ENCODE measurements at places on chromosomes 11 and 22. TPM values are rescaled to one million over a fixed set of nuclear protein-coding genes. Genes with fewer than 3 reads are reported as not detected.

GRCh38 chr11:17649696-17650095 lies 69.7 kb upstream of the MYOD1 start:
- no peak for DNase-seq
- no peak overlapping the region for H3K4me3 ChIP-seq
- peaks cover 46% of the 10 kb centered on the region for H3K27me3 ChIP-seq

DNA sequence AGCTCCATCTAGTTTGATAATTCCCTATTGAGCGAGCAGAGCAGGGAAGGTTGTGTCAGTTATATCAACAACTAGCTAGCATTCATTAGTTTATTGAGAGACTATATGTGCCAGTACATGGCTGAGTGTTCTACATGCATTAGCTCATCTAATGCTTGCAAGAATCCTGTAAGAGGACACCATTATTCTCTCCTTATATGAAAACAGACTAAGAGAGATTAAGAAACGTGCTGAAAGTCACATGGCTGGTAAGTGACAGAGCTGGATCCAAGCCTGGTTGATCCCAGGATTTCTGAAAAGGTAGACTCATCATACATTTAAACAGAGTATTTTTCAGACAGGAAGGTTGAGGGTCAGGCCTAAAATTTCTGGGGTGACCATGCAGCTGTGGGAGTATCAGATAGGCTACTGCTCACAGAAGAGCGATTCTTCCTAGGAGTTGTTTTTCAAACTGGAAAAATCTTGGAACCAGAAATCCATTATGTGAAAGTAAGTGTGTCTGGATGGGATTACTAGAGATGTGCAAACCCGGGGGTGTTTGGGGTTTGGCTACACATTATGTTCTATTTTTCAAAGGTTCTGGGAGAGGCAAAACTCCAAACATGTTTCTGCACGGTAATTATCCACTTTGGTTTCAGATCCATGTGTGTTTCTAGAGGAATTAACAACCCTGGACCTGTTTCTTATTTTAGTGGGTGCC lies 213.3 kb downstream of the FAM76B start:
- no peaks in the 10 kb centered on the region for H3K27me3 ChIP-seq
- no peak for DNase-seq
- no peaks in the 10 kb centered on the region for H3K36me3 ChIP-seq
- no peak overlapping the region for H3K4me3 ChIP-seq
- H3K4me1 ChIP-seq: peaks cover 1% of the 10 kb centered on the region
- no peak overlapping the region for H3K27ac ChIP-seq

DNA sequence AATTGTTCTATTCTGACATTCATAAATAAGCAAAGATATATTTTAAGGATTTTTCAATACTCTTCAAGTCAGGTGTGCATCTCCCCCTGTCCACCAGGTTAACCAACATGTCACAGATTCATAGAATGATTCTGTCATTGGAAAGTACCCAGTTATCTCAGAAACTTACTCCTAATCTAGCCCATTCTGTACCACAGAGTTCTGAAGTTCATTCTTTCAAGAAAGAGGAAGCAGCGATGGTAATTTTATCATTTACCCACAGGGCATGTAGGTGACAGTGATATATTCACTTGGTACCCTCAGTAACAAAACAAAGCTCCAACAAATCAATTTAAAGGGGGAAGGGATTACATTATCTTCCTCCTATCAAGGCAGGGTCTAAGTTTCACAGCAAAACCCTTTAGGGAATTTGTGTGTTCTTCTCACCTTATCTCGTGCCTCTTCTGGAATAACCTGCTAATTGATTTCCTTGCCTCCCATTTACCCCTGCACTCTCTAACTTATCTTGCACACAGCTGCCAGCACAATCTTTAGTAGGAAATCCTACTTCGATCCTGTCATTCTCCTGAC lies 19.0 kb upstream of the MPPED2 start:
- H3K27ac ChIP-seq: peak overlapping the region; percentile 30
- H3K4me1 ChIP-seq: peaks cover 23% of the 10 kb centered on the region
- H3K4me3 ChIP-seq: no peak overlapping the region
- H3K27me3 ChIP-seq: no peaks in the 10 kb centered on the region
- no peaks in the 10 kb centered on the region for H3K36me3 ChIP-seq
- no peak for DNase-seq

GRCh38 chr11:13183094-13183825 lies 94.3 kb upstream of the BMAL1 start:
- no peak overlapping the region for H3K4me3 ChIP-seq
- no peak for DNase-seq
- H3K36me3 ChIP-seq: peaks cover 3% of the 10 kb centered on the region
- no peak overlapping the region for H3K27ac ChIP-seq
- H3K4me1 ChIP-seq: peaks cover 13% of the 10 kb centered on the region

DNA sequence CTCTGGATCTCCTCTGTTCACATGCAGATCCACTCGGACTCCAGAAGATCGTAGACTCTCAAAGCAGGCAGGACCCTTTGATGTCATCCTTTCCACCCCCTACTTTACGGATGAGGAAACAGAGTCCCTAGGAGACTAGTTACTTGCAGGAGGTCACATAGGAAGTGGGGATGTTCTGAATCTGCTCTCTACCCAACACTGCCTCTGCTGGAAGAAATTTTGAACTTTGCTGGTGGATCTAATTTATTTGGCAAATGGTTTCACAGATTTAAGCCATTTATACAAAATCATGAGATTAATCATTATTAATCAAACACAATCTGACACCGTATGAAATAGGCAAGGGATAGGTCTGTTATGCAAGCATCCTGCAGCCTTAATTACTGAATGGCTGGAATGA lies 55.0 kb upstream of the USP47 start:
- H3K27ac ChIP-seq: no peak overlapping the region
- no peaks in the 10 kb centered on the region for H3K36me3 ChIP-seq
- H3K27me3 ChIP-seq: peaks cover 9% of the 10 kb centered on the region
- no peak for DNase-seq
- no peak overlapping the region for H3K4me3 ChIP-seq
- no peaks in the 10 kb centered on the region for H3K4me1 ChIP-seq

- H3K36me3 ChIP-seq: peaks cover 24% of the 10 kb centered on the region
- no peak for DNase-seq
- H3K27me3 ChIP-seq: no peaks in the 10 kb centered on the region
- no peak overlapping the region for H3K27ac ChIP-seq
Measured at GRCh38 chr11:34747251-34747650, 126.4 kb downstream of the EHF start.

DNA sequence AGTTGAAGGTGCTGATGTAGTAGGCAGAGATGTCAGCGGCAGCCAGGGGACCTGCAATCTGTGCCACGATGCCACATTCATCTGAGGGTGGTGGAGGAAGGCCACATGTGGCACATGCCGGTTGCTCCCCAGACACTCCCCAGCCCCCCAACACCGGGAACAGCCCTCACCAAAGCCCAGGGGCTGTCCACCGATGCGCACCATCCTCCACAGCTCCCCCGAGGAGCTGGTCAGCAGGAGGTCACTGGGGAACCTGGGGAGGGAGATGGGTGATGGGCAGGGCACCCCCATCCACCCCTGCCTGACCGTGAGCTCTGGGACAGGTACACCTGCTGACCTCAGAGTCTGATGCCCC lies 3.5 kb downstream of the CASTOR1 start:
- peaks cover 5% of the 10 kb centered on the region for H3K4me1 ChIP-seq
- no peaks in the 10 kb centered on the region for H3K36me3 ChIP-seq
- H3K27ac ChIP-seq: no peak overlapping the region
- peaks cover 2% of the 10 kb centered on the region for H3K27me3 ChIP-seq

- DNase-seq: no peak
- peaks cover 22% of the 10 kb centered on the region for H3K27me3 ChIP-seq
- no peak overlapping the region for H3K27ac ChIP-seq
- H3K4me3 ChIP-seq: no peak overlapping the region
Measured at GRCh38 chr11:19770277-19770676, 57.6 kb downstream of the NAV2 start.

DNA sequence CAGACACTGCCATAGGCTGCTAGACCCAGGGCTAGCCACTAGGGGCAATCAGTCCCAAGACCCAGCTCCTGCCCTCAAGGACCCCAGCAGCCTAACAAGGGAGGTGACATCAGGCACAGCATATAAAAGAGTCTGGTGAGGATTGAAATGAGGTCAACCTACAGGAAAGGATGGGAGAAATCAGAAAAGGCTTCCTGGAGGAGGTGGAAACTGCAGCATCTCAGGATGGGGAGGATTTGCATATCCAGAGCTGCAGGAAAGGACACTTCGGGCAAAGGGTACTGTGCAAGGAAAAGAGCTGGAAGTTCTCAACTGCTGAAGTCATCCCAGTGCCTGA lies 2.9 kb upstream of the ARFGAP2 start:
- no peak overlapping the region for H3K4me3 ChIP-seq
- H3K27ac ChIP-seq: peak overlapping the region; percentile 16
- H3K27me3 ChIP-seq: no peaks in the 10 kb centered on the region
- DNase-seq: peak; percentile 33
- peaks cover 2% of the 10 kb centered on the region for H3K36me3 ChIP-seq
- peaks cover 20% of the 10 kb centered on the region for H3K4me1 ChIP-seq

GRCh38 chr11:74683941-74684481 lies 47.2 kb downstream of the CHRDL2 start:
- peaks cover 12% of the 10 kb centered on the region for H3K27me3 ChIP-seq
- peaks cover 2% of the 10 kb centered on the region for H3K4me1 ChIP-seq
- no peaks in the 10 kb centered on the region for H3K36me3 ChIP-seq
- no peak overlapping the region for H3K27ac ChIP-seq

- no peak for DNase-seq
- H3K36me3 ChIP-seq: no peaks in the 10 kb centered on the region
- H3K4me1 ChIP-seq: no peaks in the 10 kb centered on the region
- peaks cover 17% of the 10 kb centered on the region for H3K27me3 ChIP-seq
- H3K4me3 ChIP-seq: no peak overlapping the region
- H3K27ac ChIP-seq: no peak overlapping the region
Measured at GRCh38 chr11:1924181-1924580, 4.7 kb downstream of the TNNT3 start.

DNA sequence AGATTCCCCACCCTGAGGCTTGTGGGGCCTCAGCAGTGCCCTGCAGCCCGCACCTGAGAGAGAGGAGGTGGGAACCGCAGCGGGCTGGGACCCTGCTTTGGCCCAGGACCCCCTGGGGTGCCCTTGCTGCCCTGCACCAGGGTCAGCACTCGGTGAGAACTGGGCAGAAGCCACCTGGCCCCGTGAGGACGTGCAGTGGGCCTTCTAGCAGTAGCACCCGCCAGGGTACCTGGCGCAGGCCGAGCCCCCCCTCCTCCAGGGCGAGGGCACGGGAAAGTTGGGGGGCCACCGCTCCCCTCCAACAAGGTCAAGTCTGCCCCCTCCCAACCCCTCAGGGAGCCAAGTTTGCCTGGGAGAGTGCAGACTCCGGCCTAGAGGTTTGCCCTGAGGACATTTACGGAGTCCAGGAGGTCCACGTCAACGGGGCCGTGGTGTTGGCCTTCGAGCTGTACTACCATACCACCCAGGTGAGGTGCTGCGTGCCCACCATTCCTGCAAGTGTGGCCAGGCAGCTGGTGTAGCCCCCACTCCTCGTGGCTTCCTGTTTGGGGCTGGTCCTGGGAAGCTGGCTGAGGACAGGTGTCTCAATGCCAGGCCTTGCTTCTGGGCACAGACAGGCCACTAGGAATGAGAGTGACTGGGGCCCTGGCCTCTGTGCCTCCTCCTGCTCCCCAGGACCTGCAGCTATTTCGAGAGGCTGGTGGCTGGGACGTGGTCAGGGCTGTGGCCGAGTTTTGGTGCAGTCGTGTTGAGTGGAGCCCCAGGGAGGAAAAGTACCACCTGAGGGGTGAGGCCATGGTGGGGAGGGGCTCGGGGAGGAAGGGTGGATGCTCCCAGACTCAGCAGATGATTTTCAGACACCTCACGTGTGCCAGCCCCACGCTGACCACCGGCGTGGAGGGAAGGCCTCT lies 3.5 kb downstream of the PGGHG start:
- no peak for DNase-seq
- peaks cover 2% of the 10 kb centered on the region for H3K36me3 ChIP-seq
- H3K4me1 ChIP-seq: peaks cover 5% of the 10 kb centered on the region
- H3K4me3 ChIP-seq: no peak overlapping the region
- H3K27me3 ChIP-seq: peaks cover 7% of the 10 kb centered on the region

DNA sequence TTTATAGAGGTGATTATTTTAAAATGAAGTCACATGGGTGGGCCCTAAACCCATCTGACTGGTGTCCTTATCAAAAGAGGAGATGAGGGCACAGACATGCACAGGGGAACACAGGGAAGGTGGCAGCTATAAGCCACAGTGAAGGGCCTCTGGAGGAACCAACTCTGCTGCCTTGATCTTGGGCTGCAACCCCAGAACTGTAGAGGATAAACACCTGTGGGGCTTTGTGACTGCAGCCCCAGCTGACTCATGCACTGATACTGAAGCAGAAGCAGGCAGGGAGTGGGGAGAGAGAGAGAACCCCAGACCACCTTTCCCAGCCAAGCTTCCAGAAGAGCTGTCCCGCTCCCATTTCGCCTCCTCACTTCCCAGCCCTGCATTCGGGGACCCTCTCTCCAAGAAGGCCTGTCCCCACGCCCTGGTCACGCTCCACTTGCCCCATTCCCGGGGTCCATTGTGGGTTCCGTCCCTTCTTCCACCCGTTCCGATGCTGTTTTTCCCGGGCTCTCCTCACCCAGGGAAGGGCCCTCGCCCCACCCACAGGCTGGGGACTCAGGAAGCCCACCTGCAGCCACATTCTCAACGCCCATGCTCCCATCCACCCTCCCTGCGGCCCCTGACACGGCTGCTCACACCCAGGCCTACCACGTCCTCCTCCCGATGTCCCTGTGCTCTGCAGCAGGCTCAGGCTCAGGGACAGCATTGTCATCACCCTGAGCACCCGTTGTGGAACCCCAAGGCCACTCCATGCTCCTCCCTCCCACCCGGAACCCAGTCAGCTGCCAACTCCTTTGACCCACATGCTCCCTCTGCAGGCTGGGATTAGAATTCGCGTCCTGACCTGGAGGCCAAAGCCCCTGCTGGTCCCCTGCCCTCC lies 90.8 kb upstream of the SHANK2 start:
- peak; percentile 54 for DNase-seq
- no peak overlapping the region for H3K4me3 ChIP-seq
- peaks cover 33% of the 10 kb centered on the region for H3K27me3 ChIP-seq
- H3K4me1 ChIP-seq: peaks cover 3% of the 10 kb centered on the region
- no peaks in the 10 kb centered on the region for H3K36me3 ChIP-seq
- no peak overlapping the region for H3K27ac ChIP-seq

GRCh38 chr22:36853407-36854099 lies 7.3 kb upstream of the NCF4 start:
- no peak overlapping the region for H3K27ac ChIP-seq
- H3K27me3 ChIP-seq: peaks cover 63% of the 10 kb centered on the region
- H3K4me1 ChIP-seq: no peaks in the 10 kb centered on the region
- peaks cover 2% of the 10 kb centered on the region for H3K36me3 ChIP-seq
- DNase-seq: peak; percentile 46

The PDGFD gene
- 8.0 TPM for total RNA-seq

The HEPHL1 gene
- total RNA-seq: not detected

The FAM227A gene
- total RNA-seq: 18.6 TPM

The ETS1 gene
- total RNA-seq: 5.2 TPM

The SMIM35 gene
- total RNA-seq: not detected

The MUC5AC gene
- 0.02 TPM for total RNA-seq

The VWA5A gene
- total RNA-seq: 22.6 TPM

The P2RY6 gene
- 0.14 TPM for total RNA-seq

The GLYAT gene
- total RNA-seq: not detected

The NAALADL1 gene
- total RNA-seq: 4.3 TPM
